Neural progenitor cell (in vitro differentiated cells): ENCODE measurements at places on chromosomes 16 and 17. TPM values are rescaled to one million over a fixed set of nuclear protein-coding genes. Genes with fewer than 3 reads are reported as not detected.
A peak's percentile ranks its signal among the peaks of the same experiment; 100 is the strongest.

DNA sequence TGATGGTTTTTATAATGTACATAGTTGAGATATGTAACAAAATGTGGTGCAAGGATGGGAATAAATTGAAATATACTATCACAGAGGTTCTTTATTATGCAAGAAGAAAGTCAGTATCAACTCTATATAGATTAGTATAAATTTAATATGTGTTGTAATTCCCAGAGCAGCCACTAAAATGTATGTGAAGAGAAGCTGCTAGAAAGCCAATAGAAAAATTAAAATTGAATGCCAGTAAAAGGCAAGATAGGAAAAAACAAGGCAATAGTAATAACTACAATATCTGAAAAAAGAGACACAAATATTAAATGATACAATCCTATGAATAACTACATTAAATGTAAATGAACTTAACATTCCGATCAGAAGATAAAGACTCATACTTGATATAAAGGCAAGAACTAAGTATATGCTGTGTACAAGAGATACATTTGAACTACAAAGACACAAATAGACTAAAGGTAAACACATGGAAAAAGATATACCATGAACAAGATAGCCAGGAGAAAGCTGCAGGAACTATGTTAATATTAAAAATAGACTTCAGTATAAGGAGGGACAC is 92.0 kb downstream of the ABCA8 start:
- no peak for DNase-seq

DNA sequence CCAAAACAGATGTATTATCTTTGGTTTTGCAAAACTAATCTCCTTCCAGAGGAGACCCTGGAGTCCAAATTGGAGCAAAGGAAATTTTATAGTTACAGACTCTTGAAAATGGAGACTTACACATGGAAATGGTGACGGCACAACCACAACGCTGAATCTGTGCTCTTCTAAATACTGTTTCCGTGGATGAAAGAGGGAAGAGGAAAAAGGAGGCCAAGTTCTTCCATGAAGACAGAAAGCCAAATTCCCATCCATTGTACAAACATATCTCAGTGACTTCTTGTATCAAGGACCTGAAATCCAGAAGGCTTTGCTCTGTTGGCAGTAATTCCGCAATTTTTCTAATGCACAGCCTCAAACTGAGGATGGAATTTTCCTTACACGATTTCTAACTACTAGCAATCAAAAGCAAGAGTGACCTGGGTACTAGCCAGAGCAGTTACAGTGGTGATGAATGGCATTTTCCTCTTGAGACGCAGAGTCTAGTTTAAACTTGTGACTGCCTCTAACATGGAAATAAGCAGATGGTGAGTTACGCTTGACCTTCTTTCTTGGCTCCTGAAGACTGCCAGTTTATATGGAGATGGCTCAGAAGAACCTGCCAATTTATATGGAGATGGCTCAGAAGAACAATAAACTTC is 38.5 kb downstream of the VPS53 start:
- no peak for DNase-seq

DNA sequence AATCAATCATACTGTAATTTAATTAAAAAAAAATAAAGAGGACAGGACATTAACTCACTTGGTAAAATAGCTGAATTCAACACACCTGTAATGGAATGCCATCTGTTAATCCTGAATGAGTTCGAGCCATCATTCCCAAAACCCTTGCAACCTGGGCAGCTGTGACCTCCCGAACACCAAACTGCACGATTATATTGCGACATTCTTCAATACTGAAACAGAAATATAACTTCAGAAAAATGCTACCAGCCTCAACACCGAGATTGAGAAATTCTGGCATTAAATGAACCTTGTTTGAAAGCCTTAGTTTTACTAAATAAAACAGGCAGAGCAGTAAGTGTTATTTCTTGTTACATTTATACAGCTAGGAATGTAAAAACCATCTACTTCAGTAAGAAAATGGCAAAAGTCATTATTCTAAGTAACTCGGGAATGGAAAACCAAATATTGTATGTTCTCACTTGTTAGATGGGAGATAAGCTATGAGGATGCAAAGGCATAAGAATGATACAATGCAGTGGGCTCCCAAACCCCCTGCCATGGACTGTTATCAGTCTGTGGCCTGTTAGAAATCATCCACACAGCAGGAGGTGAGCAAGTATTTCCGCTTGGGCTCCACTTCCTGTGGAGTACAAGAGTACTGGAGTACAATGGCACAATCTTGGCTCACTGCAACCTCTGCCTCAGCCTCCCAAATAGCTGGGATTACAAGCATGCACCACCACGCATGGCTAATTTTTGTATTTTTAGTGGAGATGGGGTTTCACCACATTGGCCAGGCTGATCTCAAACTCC is 46.5 kb downstream of the CNOT1 start:
- peak; percentile 7 for DNase-seq

- DNase-seq, result peak; percentile 54
Measured at GRCh38 chr16:5928476-5929065, 831.0 kb upstream of the EEF2KMT start.

DNA sequence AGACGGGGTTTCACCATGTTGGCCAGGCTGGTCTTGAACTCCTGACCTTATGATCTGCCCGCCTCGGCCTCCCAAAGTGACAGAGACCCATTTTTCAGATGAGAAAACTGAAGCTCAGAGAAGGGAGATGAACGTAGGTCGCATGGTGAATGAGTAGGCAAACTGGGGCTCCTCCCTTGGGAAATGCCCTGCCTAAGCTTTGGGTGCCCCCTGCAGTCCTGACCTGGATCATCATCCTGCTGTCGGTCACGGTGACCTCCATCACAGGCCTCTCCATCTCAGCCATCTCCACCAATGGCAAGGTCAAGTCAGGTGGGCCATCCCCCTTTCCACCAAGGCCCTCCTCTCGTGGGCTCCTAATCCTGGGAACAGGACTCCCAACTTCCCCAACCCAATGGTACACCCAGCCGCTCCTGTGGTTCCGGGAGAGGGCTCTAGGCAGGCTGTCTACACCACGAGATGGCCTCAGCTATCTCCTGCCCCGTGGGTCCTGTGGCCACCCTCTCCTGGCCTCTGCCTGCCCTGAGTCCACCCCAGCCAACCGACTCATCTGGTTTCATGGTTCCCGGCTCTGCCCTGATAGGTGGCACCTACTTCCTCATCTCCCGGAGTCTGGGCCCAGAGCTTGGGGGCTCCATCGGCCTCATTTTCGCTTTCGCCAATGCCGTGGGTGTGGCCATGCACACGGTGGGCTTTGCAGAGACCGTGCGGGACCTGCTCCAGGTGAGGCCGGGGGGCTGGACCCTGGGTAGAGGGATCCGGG is 4.7 kb downstream of the SLC12A3 start:
- peak; percentile 26 for DNase-seq

GRCh38 chr16:87845213-87845612 is 24.1 kb downstream of the SLC7A5 start:
- no peak for DNase-seq

GRCh38 chr17:48722915-48723422 is at the start of gene PRAC2:
Gene PRAC2 (plus strand): TSS chr17:48723185. CDS start chr17:48724411, 1,226 bp downstream.
- peak; percentile 51 for DNase-seq

DNA sequence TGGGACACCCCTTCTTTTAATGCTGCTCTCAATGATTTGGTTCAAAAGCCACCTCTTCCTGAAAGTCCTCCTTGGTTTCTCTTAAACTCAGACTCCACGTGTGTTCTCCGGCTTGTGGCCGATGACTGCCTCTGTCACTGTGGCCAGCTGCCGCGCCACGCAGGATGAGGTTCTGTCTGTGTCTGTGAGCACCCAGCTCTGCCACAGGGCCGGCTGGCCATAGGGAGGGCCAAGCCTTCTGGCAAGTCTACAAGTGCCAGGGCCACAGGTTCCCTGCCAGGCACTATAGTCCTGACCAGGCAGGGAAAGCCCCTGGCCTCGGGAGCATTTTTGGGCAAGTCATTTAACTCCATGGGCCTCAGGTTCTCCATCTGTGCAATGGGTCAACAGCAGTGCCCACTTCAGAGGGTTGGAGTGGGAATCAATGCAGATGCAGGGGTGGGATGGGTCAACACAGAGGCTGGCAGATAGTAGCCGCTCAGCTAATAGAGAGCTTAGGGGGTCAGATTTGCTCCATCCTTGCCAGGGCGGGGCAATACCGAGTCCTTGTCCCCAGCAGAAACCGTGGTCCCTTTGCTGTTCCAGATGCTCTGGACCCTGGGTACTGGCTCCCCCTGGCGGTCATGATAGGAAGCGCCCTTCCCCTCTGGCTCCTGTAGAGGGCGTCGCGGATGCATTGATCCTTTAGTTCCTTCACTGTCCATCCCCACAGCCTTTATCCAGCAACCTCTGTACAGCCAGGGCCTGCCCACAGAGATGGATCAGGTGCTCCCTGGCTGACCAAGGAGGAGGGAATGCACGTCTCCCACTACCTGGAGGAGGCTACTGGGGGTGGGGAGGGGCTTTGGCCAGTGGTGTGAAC is 19.3 kb upstream of the ADGRG3 start:
- DNase-seq, result peak; percentile 88

DNA sequence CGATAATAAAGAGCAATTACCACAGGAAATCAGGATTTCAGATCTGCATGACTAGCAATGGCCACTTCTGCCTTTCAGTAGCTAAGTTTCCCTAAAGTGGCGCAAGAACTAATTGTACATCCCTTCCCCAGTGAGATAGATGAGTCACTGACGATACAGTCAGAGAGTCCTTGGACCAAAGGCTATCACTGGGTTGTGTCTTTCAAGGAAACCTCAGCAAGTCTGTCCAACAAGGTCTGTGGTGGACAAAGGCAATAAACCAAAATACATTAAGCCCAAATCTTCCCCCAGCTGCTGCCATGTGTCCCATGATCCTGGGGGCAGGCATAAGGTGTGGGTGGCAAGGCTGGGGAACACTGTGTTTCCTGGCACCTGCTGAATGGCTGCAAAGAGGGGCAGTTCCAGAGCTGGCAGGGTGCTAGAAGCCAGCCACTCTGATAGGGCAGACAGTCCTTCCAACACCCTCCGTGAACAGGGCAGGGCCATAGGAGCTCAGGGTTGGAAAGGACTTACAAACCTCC is 20.5 kb upstream of the MTMR4 start:
- no peak for DNase-seq

Gene CLEC3A
- total RNA-seq, result not detected in 2 replicates
